Cardiac muscle cell (in vitro differentiated cells and primary cell): ENCODE measurements at places on chromosomes 12 and 14. TPM values are rescaled to one million over a fixed set of nuclear protein-coding genes. Genes with fewer than 3 reads are reported as not detected.

DNA sequence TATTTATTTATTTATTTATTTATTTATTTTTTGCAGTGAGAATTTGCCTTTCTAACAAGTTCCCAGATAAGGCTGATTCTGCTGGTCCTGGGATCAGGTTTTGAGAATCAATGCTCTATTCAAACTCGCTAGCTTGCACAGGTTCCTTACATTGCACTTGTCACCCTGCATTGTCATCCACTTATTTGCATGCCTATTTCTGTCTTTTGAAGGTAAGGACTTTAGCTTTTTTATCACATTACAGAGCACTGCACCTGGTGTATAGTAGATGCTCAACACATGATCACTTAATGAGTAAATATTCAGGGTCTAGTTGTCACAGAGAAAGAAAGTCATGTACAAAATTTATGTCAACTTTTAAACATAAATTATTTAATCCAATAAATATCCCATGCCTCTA is 219.7 kb upstream of the BTG1 start:
- H3K27me3 ChIP-seq = no peaks in the 10 kb centered on the region
- DNase-seq = no peak
- no peaks in the 10 kb centered on the region for H3K36me3 ChIP-seq
- H3K4me1 ChIP-seq = peaks cover 13% of the 10 kb centered on the region

GRCh38 chr12:19988459-19988873 is 379.9 kb upstream of the PDE3A start:
- no peak overlapping the region for H3K4me3 ChIP-seq
- H3K36me3 ChIP-seq = no peaks in the 10 kb centered on the region
- no peaks in the 10 kb centered on the region for H3K27me3 ChIP-seq
- no peaks in the 10 kb centered on the region for H3K4me1 ChIP-seq

DNA sequence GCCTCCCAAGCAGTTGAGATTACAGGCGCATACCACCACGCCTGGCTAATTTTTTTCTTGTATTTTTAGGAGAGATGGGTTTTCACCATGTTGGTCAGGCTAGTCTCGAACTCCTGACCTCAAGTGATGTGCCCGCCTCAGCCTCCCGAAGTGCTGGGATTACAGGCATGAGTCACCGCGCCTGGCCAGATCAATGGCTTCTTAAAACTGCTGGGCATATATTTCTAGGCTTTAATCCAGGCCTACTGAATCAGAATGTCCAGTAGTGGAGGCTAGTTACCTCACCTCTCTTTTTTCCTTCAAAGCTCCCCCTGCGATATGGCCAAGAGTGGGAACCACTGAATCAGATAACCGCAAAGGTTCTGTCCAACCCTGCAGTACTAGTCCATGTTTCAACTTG is 17.1 kb downstream of the POU6F1 start:
- no peak overlapping the region for H3K27ac ChIP-seq
- H3K36me3 ChIP-seq = no peaks in the 10 kb centered on the region
- no peaks in the 10 kb centered on the region for H3K27me3 ChIP-seq

DNA sequence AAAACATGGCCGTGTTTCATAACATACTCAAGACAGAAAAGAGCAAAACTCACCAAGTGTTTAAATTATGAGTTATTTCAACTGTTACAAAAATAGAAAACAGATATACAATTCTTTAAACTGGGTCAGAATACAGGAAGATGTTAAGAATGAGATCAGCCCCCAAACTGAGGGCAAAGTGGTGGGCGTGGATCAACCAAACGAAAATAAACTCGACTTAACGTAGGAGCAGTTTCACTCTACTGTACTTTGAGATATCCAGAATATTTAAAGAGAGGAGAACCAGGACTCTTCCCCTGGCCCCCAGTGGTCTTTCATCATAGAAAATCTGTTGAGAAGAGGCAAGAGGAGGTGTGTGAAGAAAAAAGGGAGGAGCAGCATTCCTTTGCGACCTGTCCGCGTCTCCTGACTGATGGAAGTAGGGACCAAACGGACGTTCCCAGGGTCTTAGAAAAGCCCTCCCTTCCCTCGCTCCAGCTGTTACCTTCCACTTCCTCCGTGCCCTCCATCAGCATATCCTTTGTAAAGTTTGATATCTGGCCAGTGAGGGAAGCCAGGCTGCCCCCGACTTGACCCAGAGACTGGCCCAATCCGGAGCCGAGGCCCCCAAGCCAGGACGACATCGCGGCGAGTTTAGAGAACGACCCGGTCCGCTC is 668 bp downstream of the TRIP11 start:
- peak; percentile 89 for DNase-seq
- H3K27ac ChIP-seq = peak overlapping the region; percentile 100
- no peaks in the 10 kb centered on the region for H3K36me3 ChIP-seq
- no peaks in the 10 kb centered on the region for H3K27me3 ChIP-seq
- H3K4me3 ChIP-seq = peak overlapping the region; percentile 77
- H3K4me1 ChIP-seq = peaks cover 12% of the 10 kb centered on the region

GRCh38 chr12:123293178-123293760 is 21.6 kb upstream of the CDK2AP1 start:
- H3K27ac ChIP-seq = no peak overlapping the region
- no peak overlapping the region for H3K4me3 ChIP-seq
- no peaks in the 10 kb centered on the region for H3K27me3 ChIP-seq
- no peaks in the 10 kb centered on the region for H3K4me1 ChIP-seq
- DNase-seq = no peak
- peaks cover 53% of the 10 kb centered on the region for H3K36me3 ChIP-seq

DNA sequence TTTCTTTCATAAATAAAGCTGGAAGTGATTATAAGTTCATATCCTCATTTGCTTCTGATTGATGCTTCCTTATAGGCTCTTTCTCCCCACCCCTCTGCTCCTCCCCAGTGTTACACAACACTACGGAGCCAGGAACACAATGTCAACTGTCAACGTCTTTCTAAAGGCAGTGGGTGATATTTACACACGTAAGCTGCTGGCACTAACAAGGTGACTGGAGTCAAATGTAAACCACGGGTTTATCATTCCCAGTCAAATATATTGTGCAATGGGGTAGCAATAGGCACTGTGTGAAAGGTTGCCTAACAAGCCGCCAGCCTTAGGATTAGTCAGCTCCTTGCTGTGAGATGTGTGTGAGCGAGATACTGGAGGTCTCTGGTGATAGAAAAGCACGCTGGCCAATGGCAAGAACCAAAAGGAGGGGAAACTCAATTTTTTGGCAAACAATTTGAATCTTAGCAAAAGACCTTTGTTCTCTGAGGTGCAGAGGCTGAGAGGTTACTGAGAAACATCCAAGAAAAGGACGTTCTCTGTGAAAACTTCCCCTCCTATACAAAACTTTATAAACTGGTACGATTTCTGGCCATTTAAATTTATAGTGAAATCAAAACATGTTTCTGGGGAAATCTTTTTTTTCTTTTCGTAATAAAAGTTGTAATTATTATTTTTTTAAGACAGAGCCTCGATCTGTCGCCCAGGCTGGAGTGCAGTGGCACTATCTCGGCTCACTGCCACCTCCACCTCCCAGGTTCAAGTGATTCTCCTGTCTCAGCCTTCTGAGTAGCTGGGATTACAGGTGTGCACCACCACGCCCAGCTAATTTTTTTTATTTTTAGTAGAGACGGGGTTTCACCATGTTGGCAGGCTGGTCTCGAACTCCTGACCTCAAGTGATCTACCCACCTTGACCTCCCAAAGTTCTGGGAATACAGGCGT is 22.3 kb upstream of the HECTD1 start:
- no peak overlapping the region for H3K4me3 ChIP-seq
- peaks cover 5% of the 10 kb centered on the region for H3K4me1 ChIP-seq
- H3K36me3 ChIP-seq = no peaks in the 10 kb centered on the region

DNA sequence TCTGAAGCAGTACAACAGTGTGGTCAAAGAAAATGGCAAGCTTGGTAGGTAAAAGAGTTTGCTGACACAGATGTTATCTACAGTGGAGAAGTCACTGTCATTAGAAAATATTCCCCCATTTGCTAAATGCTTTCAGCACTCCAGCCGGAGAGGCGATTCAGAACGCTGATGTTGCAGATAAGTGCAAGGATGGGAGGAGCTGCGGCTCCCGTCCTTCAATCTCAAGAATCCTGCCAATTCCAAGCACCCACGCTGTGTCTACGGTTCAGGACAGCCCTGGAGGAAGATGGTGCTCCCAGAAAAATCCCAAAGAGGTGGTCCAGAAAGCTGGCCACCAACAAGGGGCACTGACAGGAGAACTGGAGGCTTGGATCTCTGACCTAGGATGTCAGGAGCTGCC is 79.1 kb downstream of the ZFP36L1 start:
- no peaks in the 10 kb centered on the region for H3K27me3 ChIP-seq
- H3K36me3 ChIP-seq = no peaks in the 10 kb centered on the region
- no peak overlapping the region for H3K27ac ChIP-seq
- no peak for DNase-seq
- no peak overlapping the region for H3K4me3 ChIP-seq
- H3K4me1 ChIP-seq = no peaks in the 10 kb centered on the region

GRCh38 chr12:238116-238515 is 24.2 kb upstream of the SLC6A12 start:
- peaks cover under 1% of the 10 kb centered on the region for H3K4me1 ChIP-seq
- H3K4me3 ChIP-seq = no peak overlapping the region
- no peaks in the 10 kb centered on the region for H3K36me3 ChIP-seq
- no peak for DNase-seq

DNA sequence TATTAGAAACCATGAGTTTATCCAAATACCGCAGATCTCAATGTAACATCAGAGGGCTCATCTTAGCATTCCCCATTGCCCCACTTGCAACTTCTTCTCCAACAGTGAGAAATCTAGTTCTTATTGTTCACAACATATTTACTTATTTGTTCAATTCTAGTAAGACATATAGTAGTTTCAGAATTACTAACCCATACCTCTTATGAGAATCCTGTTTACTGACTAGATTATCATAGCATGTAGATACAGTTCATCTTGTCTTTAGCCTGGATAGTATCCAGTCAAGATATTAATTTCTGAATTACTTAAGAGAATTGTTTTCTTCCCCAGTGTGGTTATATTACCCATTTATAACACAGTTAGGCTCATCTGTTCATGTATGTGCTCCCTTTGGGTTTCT is 80.6 kb downstream of the NIN start:
- H3K36me3 ChIP-seq = peaks cover 33% of the 10 kb centered on the region
- H3K27ac ChIP-seq = no peak overlapping the region
- H3K4me1 ChIP-seq = no peaks in the 10 kb centered on the region

DNA sequence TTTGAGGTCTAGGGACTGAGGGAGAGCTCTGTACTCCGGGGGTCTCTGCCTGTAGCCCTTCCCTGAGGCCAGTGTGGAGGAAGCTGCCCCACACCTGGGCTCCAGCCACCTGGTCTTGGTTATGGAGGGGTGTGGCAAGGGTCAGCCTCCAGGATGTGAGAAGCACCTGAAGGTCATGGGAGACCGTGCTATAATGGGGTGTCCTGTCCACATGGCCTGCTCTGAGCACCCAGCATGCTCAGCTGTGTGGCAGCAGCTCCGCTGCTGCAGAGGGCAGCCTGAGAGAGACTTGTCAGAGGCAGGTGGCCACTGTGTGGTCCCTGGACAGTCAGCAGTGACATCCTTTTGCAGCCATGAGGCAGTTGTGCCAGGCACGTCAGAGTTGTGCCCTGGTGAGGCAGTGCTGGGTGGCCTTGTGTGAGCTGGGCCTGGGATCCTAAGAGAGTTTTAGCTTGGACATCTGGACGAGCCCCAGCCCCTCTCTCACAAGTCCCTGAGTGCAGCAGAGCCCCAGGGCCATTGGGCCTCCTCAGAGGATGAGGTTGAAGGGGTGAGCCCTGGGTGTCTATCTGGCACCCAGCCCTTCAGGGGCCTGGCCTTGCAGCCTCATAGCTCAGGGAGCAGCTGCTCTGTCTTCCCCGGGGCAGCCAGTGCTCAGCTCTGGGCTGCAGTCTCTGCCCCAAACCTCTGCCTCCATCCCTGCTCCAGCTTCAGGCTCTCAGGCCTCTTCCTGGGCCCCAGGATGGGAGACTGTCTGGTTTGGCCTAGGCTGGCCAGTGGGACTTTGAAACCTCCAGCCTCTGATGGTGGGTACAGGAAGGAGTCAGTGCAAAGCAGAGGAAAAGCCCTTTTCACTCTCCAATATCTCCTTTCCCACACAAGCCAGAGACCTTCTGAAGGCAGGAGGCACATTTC is 7.4 kb upstream of the ATG101 start:
- peaks cover 8% of the 10 kb centered on the region for H3K36me3 ChIP-seq
- DNase-seq = no peak
- no peaks in the 10 kb centered on the region for H3K27me3 ChIP-seq
- H3K4me3 ChIP-seq = no peak overlapping the region
- H3K27ac ChIP-seq = no peak overlapping the region

DNA sequence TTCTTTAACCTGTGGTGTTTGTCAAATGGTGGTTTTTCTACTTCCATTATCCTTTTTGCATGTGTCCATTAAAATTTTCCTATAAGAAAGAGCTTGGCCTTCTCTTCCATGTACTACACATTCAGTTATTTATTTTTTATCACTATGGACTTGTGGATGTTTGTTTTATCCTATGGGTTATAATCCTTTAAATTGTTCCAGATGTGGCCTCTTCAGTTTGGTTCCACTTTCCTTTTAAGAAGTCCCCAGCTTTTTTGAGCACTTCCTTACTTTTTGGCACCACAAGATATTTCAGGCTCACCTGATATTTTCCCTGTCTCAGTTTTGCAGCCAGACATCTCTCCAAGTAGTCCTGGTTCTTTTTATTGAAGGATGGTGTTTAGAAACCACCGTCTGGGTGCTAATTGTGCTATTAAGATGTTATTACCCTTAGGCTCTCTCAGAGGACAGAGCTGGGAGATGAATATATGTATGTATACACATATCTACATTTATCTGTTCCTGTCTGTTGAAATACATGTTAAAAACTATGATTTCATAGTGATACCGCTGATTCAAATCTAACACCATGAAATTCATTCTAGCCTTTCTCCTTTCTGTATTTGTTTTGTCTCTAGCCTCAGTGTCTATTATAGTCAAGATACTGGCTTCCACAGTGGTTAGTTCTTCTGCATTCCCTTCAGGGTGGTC is 408.5 kb upstream of the RGS6 start:
- H3K27ac ChIP-seq = no peak overlapping the region
- peaks cover 10% of the 10 kb centered on the region for H3K4me1 ChIP-seq
- DNase-seq = no peak
- no peaks in the 10 kb centered on the region for H3K27me3 ChIP-seq

DNA sequence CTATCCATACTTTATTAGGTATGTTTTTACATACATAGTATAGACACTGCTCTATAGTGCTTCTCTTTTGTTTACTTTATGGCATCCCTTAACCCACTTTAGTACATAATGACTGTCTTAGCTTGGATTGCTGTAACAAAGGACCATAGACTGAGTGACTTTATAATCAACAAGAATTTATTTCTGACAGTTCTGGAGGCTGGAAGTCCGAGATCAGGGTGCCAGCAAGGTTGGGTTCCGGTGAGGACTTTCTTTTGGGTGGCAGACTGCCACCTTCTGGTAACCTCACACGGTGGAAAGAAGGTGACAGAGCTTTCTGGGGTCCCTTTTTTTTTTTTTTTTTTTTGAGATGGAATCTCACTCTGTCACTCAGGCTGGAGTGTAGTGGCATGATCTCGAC is 48.6 kb upstream of the PPM1H start:
- H3K4me1 ChIP-seq = no peaks in the 10 kb centered on the region
- H3K4me3 ChIP-seq = no peak overlapping the region
- no peak overlapping the region for H3K27ac ChIP-seq
- no peak for DNase-seq

GRCh38 chr12:116559162-116559935 is at the start of gene MAP1LC3B2:
MAP1LC3B2 (plus strand) TSS chr12:116559381; CDS start chr12:116575943, 16,562 bp downstream.
- no peaks in the 10 kb centered on the region for H3K36me3 ChIP-seq
- no peak within 1 kb of the TSS for H3K27ac ChIP-seq

- peaks cover 21% of the 10 kb centered on the region for H3K4me1 ChIP-seq
- H3K27ac ChIP-seq = no peak within 1 kb of the TSS
- H3K4me3 ChIP-seq = peak within 1 kb of the TSS; percentile 41
- peak; percentile 78 for DNase-seq
These were observed at the start of gene JAG2 for GRCh38 chr14:105168496-105168978. JAG2 (minus strand) TSS chr14:105168776; CDS start chr14:105168420, 356 bp downstream.

AQP2 gene
- total RNA-seq = not detected in 2 replicates

TMEM233 gene
- 0.06 and 0.07 TPM in 2 replicates for total RNA-seq

PLEKHA5 gene
- total RNA-seq = 53.7 and 88.4 TPM in 2 replicates

CLEC9A gene
- total RNA-seq = not detected in 2 replicates

APOF gene
- total RNA-seq = not detected in 2 replicates
